ENCODE measurements at places on chromosomes 1 and 21. TPM values are rescaled to one million over a fixed set of nuclear protein-coding genes. Genes with fewer than 3 reads are reported as not detected.

CD48 gene
- 301 TPM for total RNA-seq

AKIRIN1 gene
- total RNA-seq, result 79.6 TPM

TPM3 gene
- 311 TPM for total RNA-seq

TMEM269 gene
- 0.36 TPM for total RNA-seq

ADAM30 gene
- total RNA-seq, result not detected

AMPD1 gene
- total RNA-seq, result not detected

UBE4B gene
- total RNA-seq, result 47.6 TPM

CYP4A11 gene
- not detected for total RNA-seq

BRINP2 gene
- not detected for total RNA-seq

AMY2B gene
- total RNA-seq, result 63.8 TPM

TNFAIP8L2 gene
- total RNA-seq, result 45.9 TPM

PLK3 gene
- total RNA-seq, result 153 TPM

CRABP2 gene
- total RNA-seq, result 0.61 TPM

SPRR2F gene
- total RNA-seq, result not detected

FAM72A gene
- 1.4 TPM for total RNA-seq

TAS1R1 gene
- total RNA-seq, result not detected

S100A9 gene
- 7.7 TPM for total RNA-seq

MAP3K7CL gene
- total RNA-seq, result 10.1 TPM

CDC7 gene
- 6.0 TPM for total RNA-seq

KCNK1 gene
- total RNA-seq, result not detected

SLAMF1 gene
- 59.8 TPM for total RNA-seq

ABCG1 gene
- 2.0 TPM for total RNA-seq

TRAF5 gene
- total RNA-seq, result 95.1 TPM

RIPPLY3 gene
- not detected for total RNA-seq

LMOD1 gene
- not detected for total RNA-seq
